ENCODE measurements at places on chromosomes 1 and 21.

DNA sequence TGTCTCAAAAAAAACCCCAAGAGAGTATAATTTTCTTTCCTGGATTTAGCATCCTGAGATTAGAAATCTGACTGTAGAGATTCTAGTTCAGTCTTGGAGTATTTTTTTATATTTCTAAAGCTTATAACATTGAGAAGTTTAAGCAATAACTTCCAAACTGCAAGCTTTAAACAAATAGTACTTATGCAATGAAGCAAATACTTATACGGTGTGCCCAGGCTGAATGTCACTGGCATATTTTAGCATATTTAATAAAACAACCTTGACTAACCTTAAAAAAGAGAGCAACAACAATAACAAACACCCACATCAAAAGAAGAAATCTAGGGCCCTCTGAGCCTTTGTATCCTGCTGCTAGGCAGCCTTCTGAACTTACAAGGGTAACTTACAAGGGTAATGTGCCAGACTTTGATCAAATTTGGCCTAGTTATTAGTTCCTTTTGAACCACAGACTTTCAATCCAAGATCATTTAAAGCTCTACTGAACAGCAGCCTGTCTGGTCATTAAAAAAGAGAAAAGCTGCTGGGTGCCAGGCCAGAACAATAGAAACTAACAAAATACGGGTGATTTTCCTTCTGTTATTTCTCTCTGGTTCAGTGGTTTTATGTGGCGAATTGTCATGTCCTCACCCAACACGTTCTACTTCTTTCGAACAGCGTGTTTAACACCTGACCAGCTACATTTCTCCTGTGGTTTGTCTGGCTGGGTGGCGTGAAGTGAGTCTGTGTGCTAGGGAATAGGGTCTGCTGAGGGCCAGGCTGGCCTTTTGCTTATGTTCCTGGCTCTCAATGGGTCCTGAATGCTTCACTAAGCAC is 16.2 kb downstream of the MTOR start:
- no peak for DNase-seq

- DNase-seq: no peak
Observed at GRCh38 chr1:228809621-228810394, 74.5 kb downstream of the RHOU start.

GRCh38 chr21:41622831-41623548 is 115.0 kb upstream of the TMPRSS2 start:
- no peak for DNase-seq

GRCh38 chr1:228059634-228060457 is 22.7 kb upstream of the ARF1 start:
- no peak for DNase-seq

DNA sequence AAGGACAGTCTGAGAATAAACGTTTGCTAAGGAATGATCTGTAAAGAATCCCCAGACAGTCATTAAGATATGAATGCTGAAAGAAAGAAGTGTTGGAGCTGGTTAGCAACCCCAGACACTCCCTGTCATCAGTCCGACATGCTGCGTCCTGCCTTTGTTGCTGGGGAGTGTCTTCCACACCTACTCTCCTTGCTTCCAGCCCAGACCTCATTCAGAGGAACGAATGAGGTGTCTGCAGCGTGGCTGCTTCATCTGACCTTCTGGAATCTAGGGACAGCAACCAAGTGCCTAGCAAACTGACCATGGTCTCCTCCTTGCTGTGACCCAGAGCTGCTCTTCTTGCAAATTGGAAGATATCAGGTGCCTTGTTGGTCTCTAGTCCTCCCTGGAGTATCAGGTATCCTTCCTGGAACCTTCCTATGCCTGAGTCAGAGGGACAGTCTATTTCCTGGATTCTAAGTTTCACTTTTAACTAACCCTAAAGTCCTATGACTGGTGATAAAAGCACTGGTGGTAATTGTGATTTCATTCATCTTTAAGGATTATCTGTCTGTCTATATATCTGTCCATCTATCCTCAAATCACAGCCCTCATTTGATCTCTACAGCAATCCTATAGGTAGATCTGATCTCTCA is 45.3 kb downstream of the NFASC start:
- no peak for DNase-seq

GRCh38 chr1:189656628-189657530 is 820.8 kb downstream of the BRINP3 start:
- DNase-seq: no peak

- DNase-seq: no peak
Observed at GRCh38 chr1:239537795-239538194, 151.4 kb downstream of the CHRM3 start.

GRCh38 chr1:230575886-230576500 is 66.3 kb upstream of the COG2 start:
- no peak for DNase-seq

GRCh38 chr1:117375327-117375726 is 8.1 kb downstream of the MAN1A2 start:
- DNase-seq: no peak

- no peak for DNase-seq
Observed at GRCh38 chr1:211892577-211892976, 62.0 kb upstream of the LPGAT1 start.

DNA sequence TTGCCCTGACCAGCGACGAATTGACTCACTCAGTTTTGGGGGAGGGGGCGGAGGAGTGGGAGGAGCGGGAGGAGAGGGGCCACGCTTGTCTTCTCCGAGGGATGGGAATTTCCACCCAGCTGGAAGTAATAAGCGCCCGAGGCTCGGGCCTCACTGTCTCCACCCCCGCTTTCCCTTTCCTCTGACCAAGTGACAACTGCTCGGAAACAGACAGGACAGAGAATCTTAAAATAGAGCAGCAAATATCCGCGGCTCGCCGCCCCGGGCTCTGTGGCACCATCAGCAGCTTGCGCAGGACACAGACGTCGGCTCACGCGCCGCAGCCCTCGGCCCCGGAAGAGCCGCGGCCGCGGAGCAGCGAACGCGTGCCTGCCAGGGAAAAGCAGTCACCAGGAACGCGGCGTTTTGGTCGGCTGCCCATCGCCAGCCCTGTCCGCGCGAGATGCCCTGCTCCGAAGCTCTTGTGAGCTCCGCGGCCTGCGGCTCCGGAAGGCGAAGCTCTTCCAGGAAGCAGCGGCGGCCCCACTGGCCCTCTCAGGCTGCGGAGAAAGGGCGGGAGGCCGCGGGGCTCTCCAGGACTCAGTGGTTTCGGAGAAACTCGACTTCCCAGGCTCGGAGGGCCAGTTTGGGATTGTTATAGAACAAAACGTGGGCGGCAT is 10.7 kb upstream of the RGS16 start:
- peak; percentile 63 for DNase-seq

GRCh38 chr1:233261206-233261605 is 34.3 kb downstream of the PCNX2 start:
- DNase-seq: no peak

DNA sequence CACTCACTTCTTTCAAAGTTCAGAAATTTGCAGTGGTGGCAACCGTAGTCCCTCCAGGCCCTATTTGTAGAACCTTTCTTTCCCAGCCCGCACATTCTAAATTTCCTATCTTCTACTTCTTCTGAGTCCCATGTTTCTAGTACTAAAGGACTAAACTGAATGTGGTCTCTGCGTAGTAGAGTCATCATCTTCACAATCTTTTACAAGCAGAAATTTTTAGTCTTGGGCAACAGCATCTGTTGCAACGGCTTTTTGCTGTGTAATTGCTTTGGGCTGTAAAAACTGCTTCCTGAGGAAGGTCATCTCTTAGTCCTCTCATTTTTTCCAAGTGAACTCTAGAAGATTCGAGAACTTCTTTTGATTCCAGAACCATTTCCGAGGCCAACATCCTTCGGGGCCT is 23.9 kb downstream of the VAV3 start:
- no peak for DNase-seq

GRCh38 chr1:222090103-222090502 is 348.2 kb upstream of the DUSP10 start:
- no peak for DNase-seq

DNA sequence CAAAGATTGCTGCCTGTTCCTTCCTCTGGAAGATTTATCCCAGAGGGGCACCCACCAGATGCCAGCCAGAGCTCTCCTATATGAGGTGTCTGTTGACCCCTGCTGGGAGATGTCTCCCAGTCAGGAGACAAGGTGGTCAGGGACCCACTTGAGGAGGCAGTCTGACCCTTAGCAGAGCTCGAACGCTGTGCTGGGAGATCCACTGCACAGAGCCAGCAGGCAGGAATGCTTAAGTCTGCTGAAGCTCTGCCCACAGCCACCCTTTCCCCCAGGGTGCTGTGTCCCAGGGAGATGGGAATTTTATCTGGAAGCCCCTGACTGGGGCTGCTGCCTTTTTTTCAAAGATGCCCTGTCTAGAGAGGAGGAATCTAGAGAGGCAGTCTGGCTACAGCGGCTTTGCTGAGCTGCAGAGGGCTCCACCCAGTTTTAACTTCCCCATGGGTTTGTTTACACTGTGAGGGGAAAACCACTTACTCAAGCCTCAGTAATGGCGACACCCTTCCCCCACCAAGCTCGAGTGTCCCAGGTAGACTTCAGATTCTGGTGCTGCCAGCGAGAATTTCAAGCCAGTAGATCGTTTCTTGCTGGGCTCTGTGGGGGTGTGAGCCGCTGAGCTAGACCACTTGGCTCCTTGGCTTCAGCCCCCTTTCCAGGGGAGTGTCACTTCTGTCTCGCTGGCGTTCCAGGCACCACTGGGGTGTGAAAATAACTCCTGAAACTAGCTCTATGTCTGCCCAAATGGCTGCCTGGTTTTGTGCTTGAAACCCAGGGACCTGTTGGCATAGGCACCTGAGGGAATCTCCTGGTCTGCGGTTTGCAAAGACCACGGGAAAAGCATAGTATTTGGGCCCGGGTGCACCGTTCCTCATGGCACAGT is 51.1 kb upstream of the PDC start:
- DNase-seq: no peak

DNA sequence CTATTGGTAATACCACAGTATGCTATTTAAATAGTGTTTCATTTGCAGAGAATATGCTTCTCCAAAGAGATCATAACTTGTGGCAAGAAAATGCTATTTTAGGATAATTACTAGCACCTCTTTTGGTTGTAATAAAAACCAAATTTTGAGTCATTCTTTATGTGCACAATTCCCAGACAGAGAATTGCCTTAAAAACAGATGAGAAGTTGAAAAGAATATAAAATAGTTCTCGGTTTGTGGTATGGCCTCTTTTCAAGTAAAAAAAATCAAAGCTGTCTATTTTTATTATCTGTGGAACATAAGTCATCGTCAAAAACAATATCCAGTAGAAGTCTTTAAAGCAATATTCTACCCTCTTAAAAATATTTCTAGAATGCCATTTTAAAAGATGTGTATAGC is 185.9 kb downstream of the GREM2 start:
- DNase-seq: no peak

- no peak for DNase-seq
Observed at GRCh38 chr1:64896551-64896950, 69.8 kb downstream of the JAK1 start.

DNA sequence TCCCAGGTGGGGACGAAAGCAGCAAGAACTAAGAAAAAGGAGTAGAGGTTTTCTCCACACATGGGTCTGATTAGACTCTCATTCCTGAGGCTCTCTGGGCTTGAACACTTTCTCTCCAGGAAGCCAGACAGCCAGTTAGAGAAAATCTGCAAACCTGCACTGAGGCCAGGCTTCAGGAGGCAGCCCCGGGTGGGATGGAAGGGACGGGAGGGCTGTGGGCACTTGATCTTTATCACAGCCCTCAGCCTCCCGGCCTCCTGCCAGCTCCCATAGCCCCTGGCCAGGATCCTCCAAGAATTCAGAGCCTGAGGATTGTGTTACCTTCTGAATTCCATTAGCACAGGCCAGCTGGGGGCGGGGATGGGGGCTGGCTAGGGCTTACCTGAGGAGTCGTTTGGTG is 40.1 kb downstream of the SERTAD4 start:
- no peak for DNase-seq

DNA sequence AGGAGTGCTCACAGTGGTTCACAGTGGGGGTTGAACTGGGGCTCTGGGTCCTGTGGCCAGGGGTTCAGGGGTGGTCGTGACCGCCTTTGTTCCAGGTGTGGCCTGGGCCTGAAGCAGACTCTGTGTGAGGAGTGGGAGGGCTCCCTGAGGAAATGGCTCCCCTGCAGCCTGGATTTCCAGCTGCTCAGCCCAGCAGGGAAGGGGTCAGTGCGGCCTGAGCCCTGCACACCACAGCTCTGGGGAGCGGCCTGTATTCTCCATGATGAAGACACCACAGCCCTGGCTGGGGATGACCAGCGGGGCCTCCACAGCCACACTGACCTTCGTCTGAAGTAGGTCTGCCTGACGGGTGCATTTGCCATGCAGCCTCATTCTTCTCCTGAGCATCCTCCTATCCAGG is 16.7 kb downstream of the PYCR2 start:
- no peak for DNase-seq

DNA sequence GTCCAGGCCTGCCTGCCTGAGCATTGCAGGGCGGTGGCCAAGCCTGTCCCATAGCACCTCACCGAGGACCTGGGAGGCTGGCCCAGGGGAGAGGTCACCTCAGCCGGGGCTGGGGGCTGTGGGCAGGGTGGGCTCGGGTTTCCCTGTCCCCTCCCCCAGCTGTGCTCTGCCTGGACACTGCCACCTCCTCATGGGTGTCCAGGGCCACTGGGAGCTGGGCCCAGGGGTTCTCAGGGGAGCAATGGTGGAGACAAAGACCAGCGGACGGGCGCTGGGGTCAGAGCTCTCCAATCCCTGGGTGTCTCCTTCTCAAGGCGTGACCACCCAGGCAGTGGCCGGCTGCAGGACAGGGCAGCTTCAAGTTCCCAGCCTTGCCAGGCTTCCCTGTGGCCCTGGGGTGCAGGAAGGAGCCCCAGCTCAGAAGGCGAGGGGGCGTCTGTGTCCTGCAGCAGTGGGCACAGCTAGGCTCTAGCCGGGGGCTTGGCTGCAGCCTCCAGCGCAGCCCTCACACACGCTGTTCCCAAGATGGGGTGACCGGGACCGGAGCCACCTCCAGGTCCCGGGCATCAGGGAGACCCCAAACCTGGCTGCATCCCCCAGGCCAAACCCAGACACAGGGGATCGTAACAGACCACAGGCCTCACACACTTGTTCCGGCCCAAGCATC is 29.0 kb downstream of the TP73 start:
- DNase-seq: no peak

DNA sequence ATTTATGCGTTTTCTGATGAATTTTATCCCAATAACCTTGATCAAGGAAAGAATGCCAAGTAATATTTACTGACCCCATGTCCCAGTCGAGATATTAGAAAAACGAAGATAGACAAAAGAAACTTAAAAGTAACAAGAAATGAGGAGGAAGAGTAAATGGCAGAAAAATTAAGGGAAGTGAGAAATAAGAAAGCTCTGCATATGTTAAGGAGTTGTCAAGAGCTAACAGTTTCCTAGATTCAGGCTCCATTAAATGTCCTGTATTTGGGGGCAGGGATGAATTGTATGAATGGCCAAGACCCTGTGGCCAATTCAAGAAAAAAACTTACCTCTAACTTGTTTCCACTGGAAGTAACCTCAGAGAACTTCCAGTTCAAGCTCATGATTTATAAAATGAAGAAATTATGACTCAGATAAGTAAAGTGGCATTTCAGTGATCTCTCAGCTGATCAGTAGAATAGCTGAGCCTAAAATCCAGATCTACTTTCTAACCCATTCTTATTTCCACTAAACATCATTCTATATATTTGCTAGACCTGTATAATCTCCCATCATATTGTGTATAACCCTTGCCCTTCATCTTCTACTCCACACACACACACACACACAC is 73.2 kb downstream of the ZC3H11B start:
- no peak for DNase-seq

- DNase-seq: no peak
Observed at GRCh38 chr1:207088161-207088560, 499 bp upstream of the C4BPB start.

- no peak for DNase-seq
Observed at GRCh38 chr1:62417351-62417999, 19.4 kb upstream of the USP1 start.

- no peak for DNase-seq
Observed at GRCh38 chr1:8396786-8397406, 79.0 kb downstream of the SLC45A1 start.

Measured in NCI-H1417 treated with DMSO at 0.1 percent for 48 hours (cell line).